ENCODE measurements at places on chromosomes 5 and 9. TPM values are rescaled to one million over a fixed set of nuclear protein-coding genes. Genes with fewer than 3 reads are reported as not detected.

Gene TAF11L2
- not detected for total RNA-seq

Gene LCN15
- not detected for total RNA-seq

Gene GLT6D1
- total RNA-seq: not detected

Gene GABRA6
- total RNA-seq: not detected

Gene LCN12
- total RNA-seq: not detected

Gene GOLM1
- total RNA-seq: 44.4 TPM

Gene PCDHA9
- not detected for total RNA-seq

Gene KYAT1
- 24.2 TPM for total RNA-seq

Gene MRNIP
- total RNA-seq: 54.8 TPM

Gene OTULIN
- 54.6 TPM for total RNA-seq

Gene PLCXD3
- total RNA-seq: 0.03 TPM

Gene LECT2
- not detected for total RNA-seq

Gene PIP5KL1
- total RNA-seq: 6.2 TPM

Measured in Caki2 (cell line).